Effector CD4-positive, alpha-beta T cell (primary cell): ENCODE measurements at places on chromosomes 13 and 19.

- DNase-seq = no peak
Measured at GRCh38 chr13:30138511-30138910, 168.8 kb downstream of the KATNAL1 start.

GRCh38 chr19:7751157-7751783 is 3.9 kb upstream of the CD209 start:
- DNase-seq = no peak

GRCh38 chr19:48644839-48645619 is 958 bp downstream of the CA11 start:
- peak; percentile 75 for DNase-seq

DNA sequence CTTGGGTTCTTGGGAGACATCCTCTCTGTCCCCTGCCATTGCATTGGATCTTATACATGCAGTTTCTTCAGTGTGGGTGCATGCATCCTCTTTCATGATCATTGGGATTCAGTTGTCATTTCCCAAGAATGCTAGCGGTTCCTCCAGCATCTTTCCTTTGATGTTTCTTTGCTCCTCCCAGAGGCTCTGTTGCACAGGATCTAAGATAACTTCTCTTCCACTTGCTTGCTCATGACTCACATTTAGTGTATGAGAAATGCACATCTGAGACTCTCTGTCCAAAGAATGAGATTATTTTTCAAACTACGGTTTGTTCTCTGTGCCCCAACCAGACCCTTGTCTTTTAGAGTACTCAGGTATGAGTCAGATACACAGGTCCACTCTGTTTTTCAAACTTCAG is 197.1 kb downstream of the NDFIP2 start:
- DNase-seq = no peak

- no peak for DNase-seq
Measured at GRCh38 chr13:47499358-47500150, 501.5 kb downstream of the SUCLA2 start.

- no peak for DNase-seq
Measured at GRCh38 chr19:13637664-13638063, 126.7 kb upstream of the MRI1 start.

DNA sequence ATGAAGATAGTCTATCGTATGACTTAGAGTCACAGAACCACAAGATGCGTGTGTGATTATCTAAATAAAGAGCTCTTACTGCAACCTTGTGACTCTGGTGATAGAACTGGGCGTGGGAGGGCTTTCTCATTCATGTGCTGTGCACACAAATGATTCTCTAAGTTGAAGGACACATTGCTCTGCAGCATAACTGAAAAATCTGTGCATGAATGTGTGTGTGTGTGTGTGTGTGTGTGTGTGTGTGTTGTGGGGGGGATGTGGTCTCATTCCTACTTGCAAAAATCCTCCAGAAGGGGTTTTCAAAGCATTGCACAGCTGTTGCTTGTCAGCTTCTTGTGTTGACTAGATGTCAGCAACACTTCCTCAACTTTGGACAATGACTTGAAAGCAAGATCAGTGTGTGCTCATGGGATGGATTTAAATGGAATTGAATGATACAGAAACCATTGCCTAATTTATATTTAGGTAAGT is 22.4 kb downstream of the LRCH1 start:
- no peak for DNase-seq

- peak; percentile 62 for DNase-seq
Measured at GRCh38 chr13:74026753-74027152, 107.5 kb downstream of the KLF12 start.

DNA sequence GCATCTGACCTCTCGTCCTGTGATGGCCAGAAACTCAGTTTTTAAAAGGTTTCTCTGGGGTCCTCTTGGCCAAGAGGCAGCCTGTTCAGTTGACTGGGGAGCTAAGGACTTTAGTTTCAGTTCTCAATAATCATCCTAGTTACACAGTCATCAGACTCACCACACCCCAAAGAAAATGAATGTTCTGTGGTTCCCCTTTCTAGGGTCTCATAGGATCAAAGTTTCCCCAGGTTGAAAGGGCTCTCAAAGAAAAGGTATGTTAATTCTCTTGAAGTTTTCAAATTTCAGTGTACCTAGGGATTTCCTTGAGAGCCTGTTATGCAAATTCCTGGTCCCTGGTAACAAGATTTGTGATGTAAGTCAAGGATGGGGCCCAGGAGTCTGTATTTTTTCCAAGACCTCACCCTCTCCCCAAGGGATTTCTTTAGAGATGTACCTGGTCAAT is 94.9 kb downstream of the FAM216B start:
- no peak for DNase-seq

- DNase-seq = no peak
Measured at GRCh38 chr13:29513981-29514719, 81.3 kb downstream of the SLC7A1 start.

- DNase-seq = no peak
Measured at GRCh38 chr13:50594276-50595051, 249.0 kb downstream of the DLEU7 start.

GRCh38 chr19:13784731-13785452 is 10.4 kb upstream of the ZSWIM4 start:
- DNase-seq = peak; percentile 63

DNA sequence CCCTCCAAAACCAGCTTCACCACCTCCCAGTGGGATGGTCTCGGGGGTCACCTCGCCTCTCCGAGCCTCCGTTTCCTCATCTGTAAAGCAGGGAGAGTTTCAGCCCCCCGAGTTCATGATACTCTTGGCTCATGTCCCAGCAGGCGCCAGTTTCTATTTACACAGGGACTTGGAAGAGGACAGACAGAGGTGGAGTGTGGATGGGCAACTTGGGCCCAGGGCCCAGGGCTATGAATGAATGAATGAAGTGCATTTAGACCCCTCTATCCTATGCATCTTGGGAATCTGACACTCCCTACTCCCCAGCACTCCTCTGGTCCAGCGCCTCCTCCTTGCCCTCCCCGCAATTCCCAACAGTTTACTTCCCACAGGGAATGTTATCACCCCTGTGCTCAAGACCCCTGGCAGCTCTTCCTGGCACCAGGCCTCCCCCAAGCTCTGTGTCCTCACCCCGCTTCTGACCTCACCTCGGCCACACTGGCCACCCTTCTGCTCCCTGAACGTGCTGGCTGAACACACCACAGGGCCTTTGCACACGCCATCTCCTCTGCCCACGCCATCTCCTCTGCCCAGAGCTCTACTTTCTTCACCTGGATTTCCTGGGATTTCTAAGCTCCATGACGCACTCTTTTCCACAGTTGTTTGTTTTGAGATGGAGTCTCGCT is 4.9 kb upstream of the C2CD4C start:
- DNase-seq = no peak

GRCh38 chr19:44580366-44580895 is 32.9 kb upstream of the IGSF23 start:
- DNase-seq = no peak

DNA sequence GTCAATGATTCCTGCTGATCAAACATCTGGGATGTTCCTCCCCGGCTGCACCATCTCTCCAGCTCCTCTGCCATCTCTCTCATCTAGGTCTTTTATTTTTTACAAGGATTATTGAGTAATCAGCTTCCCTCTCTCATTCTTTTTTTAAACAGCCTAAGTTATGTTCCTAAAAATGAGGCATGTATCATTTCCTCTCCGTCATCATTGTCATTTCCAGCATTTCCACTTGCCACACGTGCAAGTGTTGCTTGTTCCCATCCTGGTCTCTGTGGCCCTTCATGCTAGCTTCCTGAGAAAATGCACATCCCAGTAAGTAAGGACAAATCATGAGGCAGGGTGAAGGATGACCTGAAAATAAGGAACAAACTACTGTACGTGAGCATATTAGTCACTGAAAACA is 102.7 kb upstream of the POSTN start:
- no peak for DNase-seq

- DNase-seq = no peak
Measured at GRCh38 chr13:100523981-100524386, 64.6 kb downstream of the GGACT start.

DNA sequence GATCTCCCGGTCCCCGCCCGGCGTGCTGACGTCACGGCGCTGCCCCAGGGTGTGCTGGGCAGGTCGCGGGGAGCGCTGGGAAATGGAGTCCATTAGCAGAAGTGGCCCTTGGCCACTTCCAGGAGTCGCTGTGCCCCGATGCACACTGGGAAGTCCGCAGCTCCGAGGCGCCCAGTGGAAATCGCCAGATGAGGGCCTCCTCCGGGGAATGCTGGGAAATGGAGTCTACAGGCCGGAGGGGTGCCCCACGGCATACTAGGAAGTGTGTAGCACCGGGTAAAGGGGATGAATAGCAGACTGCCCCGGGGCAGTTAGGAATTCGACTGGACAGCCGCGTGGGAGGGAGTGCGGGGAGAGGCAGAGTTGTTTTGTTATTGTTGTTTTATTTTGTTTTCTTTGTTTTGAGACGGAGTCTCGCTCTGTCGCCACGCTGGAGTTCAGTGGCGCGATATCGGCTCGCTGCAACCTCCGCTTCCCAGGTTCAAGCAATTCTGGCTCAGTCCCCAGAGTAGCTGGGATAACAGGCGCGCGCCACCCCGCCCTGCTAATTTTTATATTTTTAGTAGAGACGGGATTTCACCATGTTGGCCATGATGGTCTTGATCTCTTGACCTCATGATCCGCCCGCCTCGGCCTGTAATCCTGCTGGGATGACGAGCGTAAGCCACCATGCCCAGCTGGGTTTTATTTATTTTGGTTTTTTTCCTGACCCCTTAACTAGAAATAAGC is 390 bp upstream of the PPP1R12C start:
- DNase-seq = peak; percentile 94

GRCh38 chr13:109275852-109276251 is 510.5 kb downstream of the IRS2 start:
- no peak for DNase-seq

DNA sequence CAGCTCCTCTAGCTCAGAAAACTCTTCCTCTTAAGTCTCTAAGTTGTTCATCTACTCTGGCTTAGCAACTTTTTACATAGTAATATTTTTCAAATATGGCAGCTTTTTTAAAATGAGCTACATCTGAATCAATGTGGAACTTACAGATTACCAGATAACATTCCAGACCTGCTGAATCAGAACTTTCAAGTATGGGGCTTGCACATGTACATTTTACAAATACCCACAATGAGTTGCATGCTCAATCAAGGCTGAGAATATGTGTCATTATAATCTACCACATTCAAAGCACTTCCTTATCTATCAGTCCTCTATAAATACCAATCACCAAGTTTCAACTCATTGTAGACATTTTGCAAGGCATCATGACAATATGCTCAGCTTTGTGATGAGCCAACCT is 383.1 kb downstream of the FGF14 start:
- DNase-seq = no peak

GRCh38 chr13:77310161-77310560 is 16.7 kb downstream of the MYCBP2 start:
- no peak for DNase-seq

DNA sequence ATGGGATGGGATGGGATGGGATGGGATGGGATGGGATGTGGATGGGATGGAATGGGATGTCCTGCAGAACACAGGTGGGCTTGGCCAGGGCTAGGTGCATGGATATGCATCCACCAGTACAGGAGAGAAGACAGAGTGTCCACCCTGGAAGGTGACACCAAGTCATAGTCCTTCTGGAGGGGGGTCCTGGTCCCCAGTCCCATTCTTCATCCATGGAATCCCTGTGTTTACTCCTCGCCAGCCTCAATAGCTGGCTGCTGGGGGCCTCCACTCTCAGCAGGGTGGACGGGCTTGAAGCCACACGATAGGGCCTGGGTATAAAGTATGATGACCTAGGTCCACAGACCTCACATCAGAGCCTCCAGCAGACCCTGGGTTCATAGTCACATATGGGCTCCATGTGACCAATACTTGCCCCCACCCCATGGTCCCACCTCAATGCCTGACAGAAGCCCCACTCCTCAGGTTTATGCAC is 40.1 kb downstream of the RFX2 start:
- DNase-seq = no peak

GRCh38 chr13:109761695-109762094 is 24.7 kb downstream of the IRS2 start:
- no peak for DNase-seq

DNA sequence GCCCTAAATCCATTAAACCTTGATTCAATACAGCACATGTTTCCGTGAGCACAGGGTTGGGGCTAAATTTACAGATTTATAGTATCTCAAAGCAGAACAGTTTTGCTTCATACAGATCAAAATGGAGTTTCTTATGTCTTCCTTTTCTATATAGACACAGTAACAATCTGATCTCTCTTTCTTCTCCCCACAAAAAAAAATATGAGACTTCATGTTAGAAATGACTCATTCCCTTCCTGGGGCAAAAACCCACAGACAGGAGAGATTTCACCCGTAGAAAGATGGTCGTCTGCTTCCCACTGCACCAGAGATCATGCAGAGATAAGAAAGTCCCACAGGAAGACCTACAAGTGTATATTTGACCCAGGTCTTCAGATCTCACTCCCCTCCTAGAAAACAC is 7.7 kb upstream of the ZNF611 start:
- DNase-seq = no peak

GRCh38 chr19:57161985-57162539 is 5.2 kb downstream of the DUXA start:
- no peak for DNase-seq

- DNase-seq = no peak
Measured at GRCh38 chr13:75411924-75412537, 69.9 kb downstream of the TBC1D4 start.

DNA sequence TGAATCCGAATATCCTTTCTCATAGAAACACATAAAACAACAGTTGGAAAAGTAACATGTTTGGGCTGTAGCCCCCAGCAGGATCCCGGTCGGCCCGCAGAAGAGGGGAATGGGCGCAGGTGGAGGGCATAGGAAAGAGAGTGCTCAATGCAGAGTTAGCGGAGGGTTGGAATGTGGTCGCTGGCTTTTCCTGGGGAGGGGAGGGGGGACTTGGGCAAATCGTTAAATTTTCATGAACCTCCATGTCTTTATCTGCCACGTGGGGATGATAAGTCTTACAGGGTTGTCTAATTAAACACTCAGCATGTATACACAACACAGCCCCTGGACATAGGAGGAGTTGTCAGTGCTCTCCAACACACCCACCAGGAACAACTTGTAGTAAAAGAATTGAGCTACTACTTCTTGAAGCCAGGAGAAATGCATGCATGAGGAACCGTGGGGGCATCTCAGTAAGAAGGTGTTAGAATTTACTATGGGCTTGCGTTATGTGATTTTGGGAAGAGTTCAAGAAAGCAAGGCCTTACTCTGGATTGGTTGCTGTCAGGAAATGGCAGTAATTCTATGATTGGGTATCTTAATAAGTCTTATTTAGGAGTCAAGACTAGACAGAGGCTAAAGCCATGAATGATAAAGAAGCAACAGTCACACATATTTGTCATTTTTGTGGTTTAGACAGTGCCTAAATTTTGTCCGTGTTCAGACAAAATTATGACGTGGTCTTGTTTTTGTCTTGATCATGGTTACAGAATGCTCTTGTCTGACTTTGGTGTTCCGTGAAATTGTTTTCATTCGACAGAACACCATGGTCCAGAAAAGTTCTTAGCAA is 671 bp upstream of the SLC46A3 start:
- no peak for DNase-seq

- no peak for DNase-seq
Measured at GRCh38 chr13:74466020-74466419, 331.8 kb upstream of the KLF12 start.

DNA sequence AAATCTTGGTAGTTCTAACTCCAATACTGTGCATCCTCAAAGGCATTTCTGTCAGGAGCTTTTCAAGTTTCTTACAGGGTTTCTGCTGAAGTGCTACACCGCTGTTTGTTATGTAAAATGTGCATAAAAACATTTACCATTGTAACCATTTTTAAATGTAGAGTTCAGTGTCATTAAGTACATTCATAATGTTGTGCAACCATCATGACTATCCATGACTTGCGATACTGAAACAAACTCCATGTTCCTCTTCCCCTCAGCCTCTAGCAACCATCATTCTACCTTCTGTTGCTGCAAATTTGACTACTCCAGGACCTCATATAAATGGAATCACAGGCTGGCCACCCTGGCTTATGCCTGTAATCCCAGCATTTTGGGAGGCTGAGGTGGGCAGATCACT is 14.4 kb upstream of the SLC25A42 start:
- no peak for DNase-seq
